Astrocyte of the cerebellum (primary cell): ENCODE measurements at places on chromosomes 1 and 21.

GRCh38 chr1:25433389-25434186 is 2.9 kb downstream of the MACO1 start:
- DNase-seq = no peak

DNA sequence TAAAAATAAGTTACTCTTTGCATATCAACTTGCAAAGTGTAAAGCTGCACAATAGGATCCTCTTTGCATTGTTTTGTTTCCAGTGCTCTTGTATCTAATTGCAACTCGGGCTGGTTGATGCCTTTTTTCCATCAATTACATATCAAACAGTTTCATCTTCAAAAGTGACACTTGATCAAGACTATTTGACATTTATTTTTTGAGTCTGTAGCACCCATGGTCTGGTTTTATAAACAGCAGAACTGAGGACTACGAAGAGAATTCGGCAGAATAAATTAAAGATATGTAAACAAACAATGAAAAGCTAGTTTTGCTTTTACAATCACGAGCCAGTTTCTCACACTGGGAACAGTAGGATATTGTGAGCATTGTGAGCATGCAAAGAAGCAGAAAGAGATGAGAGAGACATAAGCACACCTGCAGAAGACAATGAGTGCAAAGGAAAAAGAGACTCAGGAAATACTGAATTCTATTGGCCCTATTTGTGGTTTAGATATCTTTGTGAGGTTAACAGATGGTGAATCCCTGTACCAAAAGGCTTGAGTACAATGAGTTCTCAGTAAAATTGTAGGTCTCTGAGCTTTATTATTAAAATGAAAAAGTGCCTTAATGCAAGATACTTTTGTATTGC is 45.4 kb downstream of the RPL5 start:
- no peak for DNase-seq

GRCh38 chr1:242467556-242468145 is 56.8 kb downstream of the PLD5 start:
- DNase-seq = peak; percentile 37

GRCh38 chr1:152497273-152497672 is 13.3 kb upstream of the LCE5A start:
- no peak for DNase-seq

- DNase-seq = no peak
Measured at GRCh38 chr1:186834399-186834958, 5.7 kb downstream of the PLA2G4A start.

- no peak for DNase-seq
Measured at GRCh38 chr1:169129109-169129784, 22.8 kb downstream of the ATP1B1 start.

- no peak for DNase-seq
Measured at GRCh38 chr1:32917521-32917920, 16.3 kb upstream of the TMEM54 start.
